Stimulated activated CD8-positive, alpha-beta memory T cell treated with anti-CD3 and anti-CD28 coated beads, Interleukin-12 subunit alpha, Interleukin-12 subunit beta, amount 100 ng/mL, for 4 hours (primary cell): ENCODE measurements at places on chromosomes 2 and 18.

GRCh38 chr2:31986906-31987305, 23.9 kb downstream of the MEMO1 start:
- DNase-seq = no peak

DNA sequence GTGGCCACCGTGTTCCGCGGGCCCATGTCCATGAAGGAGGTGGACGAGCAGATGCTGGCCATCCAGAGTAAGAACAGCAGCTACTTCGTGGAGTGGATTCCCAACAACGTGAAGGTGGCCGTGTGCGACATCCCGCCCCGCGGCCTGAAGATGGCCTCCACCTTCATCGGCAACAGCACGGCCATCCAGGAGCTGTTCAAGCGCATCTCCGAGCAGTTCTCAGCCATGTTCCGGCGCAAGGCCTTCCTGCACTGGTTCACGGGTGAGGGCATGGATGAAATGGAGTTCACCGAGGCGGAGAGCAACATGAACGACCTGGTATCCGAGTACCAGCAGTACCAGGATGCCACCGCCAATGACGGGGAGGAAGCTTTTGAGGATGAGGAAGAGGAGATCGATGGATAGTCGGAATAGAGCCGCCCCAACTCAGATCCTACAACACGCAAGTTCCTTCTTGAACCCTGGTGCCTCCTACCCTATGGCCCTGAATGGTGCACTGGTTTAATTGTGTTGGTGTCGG, 17.7 kb downstream of the TUBB6 start:
- no peak for DNase-seq

GRCh38 chr2:189868896-189869295, 84.6 kb downstream of the PMS1 start:
- DNase-seq = no peak

GRCh38 chr2:221397187-221397586, 174.9 kb downstream of the EPHA4 start:
- DNase-seq = no peak

- DNase-seq = no peak
These were observed 14.2 kb upstream of the RHOB start for GRCh38 chr2:20432714-20433113.

- DNase-seq = no peak
These were observed 392.1 kb upstream of the HS6ST1 start for GRCh38 chr2:128710729-128711128.

GRCh38 chr2:127901339-127902056, 15.7 kb upstream of the AMMECR1L start:
- no peak for DNase-seq

GRCh38 chr2:165818920-165819319, 24.9 kb upstream of the GALNT3 start:
- no peak for DNase-seq

DNA sequence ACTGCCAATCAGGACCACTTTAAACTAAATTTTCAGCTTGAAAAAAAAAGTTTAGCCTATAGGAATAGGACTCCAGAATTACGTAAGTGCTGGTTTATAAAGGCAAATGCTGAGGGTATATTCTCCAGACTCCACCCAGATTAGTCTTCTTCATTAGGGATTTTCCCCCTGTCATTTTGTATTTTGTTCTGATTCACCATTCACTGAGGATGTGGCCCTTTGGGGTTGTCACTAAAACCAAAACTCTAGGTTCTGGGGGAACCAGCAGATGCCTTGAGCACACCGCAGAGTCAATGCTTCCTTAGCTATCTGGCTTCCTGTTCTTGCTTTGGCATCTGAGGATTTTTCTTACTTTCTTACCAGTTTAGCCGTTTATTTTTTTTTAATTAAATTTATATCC, 10.5 kb downstream of the SCYGR4 start:
- no peak for DNase-seq

DNA sequence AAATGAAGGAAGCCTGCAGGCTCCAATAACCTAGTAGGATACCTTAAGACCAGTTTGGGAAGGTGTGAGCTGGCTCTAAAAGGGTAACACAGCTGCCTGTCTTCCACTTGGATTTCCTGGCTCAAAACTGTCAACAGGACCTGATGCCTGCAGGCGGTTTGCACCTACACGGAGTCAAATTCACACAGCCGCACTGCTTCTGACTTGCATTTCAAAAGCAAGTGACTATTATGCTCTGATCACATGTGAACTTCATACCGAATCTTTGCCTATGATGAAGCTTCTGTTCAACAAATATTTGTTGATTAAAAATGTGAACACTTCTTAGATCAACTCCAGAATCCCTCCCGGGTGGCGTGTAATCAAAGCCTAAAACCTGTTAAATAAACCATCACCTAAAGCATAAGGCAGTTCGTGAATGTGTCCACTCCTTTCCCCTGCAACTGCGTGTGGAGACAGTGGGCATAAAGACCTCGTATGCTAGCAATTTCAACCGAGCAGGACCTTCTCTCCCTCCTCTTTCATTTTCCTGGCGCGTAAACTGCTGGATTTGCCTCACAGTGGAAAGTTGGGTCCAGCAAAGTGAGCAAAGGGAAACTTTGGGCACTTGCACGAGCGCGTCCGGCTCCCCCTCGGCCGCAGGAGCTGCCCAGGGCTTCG, 784 bp downstream of the CRACDL start:
- DNase-seq = no peak

GRCh38 chr2:167365216-167365615, 476.9 kb downstream of the XIRP2 start:
- no peak for DNase-seq

DNA sequence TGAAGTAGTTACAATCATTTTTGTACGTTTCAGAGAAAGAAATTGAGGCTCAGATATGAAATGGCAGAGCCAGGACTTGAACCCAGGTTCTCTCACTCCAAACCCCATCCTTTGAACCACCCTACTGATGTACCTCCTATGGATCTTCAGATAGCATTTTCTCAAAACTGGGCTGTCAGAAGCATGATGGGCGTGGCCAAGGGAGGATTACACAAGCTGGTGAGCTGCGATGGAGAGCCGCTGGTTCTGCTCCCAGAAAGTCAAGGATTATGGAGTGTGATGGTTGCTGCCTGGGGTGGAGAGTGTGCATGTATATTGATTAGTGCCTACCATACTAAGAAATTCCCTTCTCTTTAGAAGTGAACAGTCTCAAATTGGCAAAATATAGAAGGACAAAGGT, 47.0 kb upstream of the PPP1CB start:
- DNase-seq = no peak

DNA sequence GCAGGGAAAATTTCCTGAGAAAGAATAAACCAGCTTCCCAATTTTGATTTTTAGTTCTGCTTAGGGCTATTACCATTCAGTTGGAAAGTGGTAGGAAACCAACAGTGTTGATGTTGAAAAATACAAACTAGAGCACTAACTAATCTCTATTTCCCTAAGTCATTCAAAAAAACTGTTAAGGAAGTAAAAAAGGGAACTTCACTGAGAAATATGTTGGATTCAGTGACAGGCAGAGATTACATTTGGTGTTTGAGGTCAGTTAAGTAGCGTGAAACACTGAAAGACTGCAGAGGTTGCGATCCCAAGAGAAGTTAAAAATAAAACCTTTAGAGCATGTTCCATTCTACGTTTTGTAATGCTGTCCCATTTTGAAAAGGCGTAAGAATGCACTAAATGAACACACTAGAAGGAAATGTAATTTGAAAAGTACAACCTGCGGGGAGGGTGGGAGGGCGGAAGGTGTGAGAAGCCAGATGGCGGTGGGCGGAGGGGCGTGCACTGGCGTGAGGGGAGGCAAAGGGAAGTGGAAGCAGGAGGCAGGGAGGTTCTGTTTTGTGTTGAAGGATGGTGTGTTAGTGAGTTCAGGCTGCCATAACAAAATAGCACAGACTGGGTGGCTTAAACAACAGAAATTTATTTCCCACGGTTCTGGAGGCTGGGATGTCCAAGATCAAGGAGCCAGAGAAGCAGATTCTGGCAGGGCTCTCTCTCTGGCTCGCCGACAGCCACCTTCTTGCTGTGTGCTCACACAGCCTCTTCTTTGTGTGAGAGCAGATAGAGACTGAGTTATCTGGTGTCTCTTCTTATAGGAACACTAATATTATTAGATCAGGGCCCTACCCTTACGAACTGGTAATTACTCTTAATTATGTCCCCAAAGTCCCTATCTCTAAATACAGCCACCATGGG, 94.3 kb upstream of the KCTD1 start:
- no peak for DNase-seq

GRCh38 chr2:143720095-143720664, 591.0 kb downstream of the ARHGAP15 start:
- DNase-seq = no peak

- no peak for DNase-seq
These were observed 46.3 kb upstream of the SEMA4C start for GRCh38 chr2:96916156-96916630.

DNA sequence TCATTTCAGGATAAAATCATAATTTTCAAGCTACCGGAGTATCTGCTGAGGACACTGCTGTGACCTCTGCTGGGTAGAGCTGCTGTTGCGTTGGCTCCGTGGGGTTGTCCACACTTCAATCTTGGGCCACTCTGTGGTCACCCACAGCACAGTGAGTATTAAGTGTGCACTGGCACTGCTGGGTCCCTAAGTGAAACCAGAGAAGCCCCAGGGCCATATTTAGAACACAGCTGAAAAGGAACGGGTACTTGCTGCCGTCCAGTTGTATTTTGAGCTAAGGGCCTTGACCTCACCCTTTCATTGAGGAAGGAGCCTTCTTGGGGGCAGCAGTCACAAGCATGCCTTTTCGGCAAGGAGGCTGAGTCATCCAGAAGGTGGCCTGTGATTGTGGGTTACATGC, 10.1 kb downstream of the SLC9A4 start:
- no peak for DNase-seq

DNA sequence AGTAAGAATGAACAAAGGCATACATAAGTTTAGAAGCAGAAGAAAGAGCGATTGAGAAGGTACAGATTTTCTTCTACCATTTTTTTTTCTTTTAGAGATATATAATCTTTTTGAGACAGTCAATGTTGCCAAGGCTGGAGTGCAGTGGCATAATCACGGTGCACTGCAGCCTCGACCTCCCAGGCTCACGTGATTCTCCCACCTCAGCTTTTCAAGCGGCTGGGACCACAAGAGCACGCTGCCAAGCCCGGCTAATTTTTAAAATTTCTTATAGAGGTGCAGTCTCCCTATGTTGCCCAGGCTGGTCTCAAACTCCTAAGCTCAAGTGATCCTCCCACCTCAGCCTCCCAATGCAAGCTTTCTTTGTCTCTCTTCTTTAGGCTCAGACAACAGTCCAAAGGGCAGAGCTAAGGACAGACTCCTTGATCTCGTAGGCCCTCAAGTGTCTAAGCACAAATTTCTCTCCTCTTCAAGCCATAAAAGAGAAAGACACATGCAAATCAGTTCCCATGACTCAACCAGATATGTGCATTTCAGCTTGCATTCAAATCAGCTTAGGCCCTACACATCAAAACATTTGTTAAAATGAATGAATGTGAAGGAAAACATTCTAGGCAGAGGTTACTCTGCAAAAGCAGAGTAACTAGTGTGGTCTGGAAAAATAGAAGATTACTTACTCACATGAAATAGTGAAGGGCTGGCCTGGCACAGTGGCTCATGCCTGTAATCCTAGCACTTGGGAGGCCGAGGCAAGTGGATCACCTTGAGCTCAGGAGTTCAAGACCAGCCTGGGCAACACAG, 18.0 kb downstream of the ITSN2 start:
- no peak for DNase-seq

- no peak for DNase-seq
These were observed 24.1 kb upstream of the TNS1 start for GRCh38 chr2:218026676-218027425.

DNA sequence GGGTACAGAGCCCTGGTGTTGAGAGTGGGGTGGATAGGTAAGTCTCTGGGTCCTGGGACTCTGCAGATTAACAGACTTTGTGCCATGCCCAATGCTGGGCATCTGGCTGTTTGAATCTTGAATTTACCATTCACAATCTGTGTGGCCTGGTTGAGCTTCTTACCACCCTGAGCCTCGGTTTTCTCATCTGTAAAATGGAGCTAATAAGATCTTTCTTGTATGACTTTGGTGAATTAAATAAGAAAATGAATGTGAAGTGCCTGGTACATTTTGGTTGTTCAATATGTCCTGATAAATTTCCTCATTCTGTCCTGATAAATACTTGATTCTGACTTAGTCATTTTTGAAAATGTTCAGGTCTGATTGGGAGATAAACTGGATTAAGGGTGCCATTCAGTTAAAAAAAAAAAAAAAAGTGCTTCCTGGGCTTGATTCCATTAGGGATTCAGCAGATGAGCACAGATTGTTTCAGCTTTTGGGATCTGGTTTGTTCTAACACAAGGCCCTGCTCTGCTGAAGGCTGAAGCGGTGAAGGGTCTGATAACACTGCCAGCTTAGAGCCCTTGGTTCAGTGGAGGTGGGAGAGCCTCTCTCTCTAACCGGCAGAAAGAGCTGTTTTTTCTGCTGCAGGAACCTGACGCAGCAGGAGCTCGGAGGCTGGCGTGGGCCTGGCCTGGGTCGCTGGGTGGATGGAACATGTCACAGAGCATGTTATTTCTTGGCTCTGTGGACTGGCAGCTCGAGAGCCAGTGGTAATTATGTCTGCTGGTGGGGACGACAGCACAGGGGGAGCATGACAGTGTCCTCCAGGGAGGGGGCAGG, 84.5 kb upstream of the MCFD2 start:
- DNase-seq = no peak

DNA sequence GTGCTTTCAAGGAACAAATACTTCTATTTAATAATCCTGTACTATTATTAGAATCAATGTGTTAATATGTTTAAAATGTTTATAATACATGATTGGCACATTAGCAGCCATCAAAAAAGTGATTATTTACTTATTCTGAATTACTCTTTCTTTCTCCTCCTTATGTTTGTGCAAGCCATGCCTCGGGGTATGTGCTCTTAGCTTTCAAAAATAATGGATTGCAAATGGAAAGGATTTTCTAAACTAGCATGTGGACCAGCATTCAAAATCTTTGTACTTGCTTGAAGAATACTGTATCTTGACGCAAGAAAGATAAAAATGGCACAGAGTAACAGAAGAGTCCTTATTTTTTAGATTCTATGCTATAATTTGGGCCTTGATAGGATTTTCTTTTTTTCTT, 156.5 kb downstream of the CDH7 start:
- DNase-seq = no peak

GRCh38 chr2:121386102-121386501, 101.1 kb upstream of the TFCP2L1 start:
- DNase-seq = no peak

GRCh38 chr2:441258-442022, 153.5 kb upstream of the ALKAL2 start:
- DNase-seq = no peak

GRCh38 chr2:85156619-85157018, 23.4 kb downstream of the TCF7L1 start:
- no peak for DNase-seq

- DNase-seq = no peak
These were observed 96.9 kb upstream of the ZNF236 start for GRCh38 chr18:76725445-76725844.

GRCh38 chr2:239259173-239259572, 141.6 kb downstream of the HDAC4 start:
- no peak for DNase-seq

- no peak for DNase-seq
These were observed 3.7 kb upstream of the GAD1 start for GRCh38 chr2:170812710-170813600.

GRCh38 chr18:66792466-66792865, 188.6 kb upstream of the CDH19 start:
- DNase-seq = no peak
